ENCODE measurements at places on chromosomes 3 and 15.

DNA sequence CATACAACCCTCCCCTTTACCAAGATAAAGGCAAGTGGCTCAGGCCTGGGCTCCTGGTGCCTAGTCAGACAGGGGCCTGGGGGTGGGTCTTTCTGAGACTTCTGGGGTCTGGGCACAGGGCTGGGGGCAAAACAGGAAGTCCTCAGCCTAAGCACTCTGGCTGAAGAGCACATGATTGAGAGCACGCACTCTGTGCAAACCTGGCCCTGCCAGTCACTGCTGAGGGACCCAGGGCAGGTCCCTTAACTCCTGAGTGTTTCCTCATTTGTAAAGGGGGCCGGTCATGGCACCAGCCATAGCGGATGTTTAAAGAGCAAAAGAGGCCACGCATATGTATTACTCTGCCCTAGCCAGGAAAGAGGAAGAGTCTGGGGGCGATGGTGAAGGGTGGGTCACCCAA is 16.0 kb downstream of the TKT start:
- no peak for DNase-seq

DNA sequence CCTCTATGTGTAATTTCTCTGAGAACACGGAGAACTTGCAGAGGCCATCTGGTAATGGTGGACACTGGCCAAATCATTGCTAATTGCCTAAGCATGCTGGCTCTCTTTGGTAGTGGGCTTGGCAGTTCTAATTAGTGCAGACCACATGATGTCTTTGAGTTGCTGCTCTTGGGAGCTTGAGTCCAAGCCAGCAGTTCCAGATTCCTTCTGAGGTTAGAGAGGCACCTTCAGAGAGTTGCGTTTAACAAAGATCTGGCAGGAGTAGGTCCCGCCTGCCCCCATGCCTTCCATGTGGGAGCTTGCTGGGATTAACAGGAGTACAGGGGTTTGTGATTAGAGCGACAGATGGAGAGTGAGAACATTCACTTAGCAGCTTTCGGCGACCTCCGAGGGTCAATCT is 449.0 kb upstream of the LMCD1 start:
- no peak for DNase-seq

- DNase-seq = peak; percentile 4
Measured at GRCh38 chr3:51712511-51712931, 5.7 kb downstream of the GRM2 start.

DNA sequence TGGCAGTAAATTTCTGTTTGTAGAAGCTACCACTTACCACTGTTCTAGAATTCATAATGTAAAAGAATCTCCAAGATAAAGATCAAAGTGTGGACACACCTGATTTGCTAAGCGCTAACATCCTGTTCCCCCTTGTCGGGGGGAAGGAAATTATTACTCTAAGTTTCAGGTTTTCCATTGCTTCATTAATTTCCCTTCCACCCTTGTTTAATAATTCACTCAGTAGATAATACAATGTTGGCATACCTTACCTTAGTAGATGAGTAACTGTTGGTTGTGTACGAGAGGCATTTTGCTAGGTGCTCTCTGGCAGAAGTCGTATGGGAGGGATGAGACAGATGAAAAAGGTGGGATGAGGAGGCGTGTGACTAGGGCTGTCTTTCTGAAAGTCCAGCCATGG is 641.2 kb upstream of the ARRDC4 start:
- no peak for DNase-seq

- no peak for DNase-seq
Measured at GRCh38 chr3:126852511-126852910, 130.4 kb upstream of the PLXNA1 start.

GRCh38 chr3:58072763-58073130 is 64.5 kb downstream of the FLNB start:
- DNase-seq = no peak

DNA sequence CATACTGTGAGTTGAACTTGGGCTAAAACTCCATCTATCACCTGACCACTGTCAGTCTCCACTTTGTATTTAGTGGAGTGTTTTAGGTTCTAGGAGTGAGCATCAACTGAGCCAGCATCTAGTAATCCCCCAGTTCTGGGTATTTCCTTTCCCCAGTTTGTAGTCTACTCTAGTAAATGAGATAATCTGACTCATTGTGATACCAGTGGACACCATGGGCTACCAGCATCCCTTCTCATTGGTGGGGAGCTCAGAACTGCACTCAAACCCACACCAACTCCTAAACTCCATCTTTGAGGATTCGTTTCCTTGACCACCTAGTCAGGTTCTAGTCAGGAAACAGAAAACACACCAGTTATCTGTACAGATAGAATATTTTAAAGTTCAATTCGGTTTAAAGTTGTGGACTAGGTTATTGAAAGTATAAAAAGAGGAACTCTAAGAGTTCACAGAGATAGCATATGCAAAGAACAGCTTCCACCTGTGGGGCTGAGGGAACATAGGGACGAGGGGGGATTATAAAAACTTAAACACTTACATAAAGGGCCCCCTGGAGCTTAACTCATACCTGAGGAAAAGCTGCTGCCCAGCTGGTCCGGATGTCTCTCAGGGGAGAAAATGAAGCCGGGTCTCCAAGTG is 36.0 kb downstream of the LEO1 start:
- no peak for DNase-seq

GRCh38 chr15:36484038-36484778 is 95.2 kb upstream of the CDIN1 start:
- no peak for DNase-seq

DNA sequence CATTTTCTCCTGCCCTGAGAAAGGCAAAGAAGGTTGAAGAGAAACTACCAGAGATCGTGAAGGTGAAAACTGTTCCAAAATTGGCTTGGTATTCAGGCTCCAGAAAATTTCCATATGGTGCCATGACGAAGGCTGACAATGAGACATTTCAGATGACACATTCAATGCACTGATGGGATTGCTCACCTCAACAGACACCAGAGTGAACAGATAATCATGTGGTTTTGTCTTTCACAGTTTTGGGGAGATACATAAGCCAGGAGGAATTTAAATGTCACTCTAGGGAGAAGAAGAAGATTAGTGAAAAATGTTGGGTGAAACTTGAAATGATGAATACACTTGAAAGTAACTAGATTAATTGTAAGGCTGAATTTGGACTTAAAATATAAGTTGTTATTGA is 339.7 kb upstream of the EPHA3 start:
- DNase-seq = no peak

DNA sequence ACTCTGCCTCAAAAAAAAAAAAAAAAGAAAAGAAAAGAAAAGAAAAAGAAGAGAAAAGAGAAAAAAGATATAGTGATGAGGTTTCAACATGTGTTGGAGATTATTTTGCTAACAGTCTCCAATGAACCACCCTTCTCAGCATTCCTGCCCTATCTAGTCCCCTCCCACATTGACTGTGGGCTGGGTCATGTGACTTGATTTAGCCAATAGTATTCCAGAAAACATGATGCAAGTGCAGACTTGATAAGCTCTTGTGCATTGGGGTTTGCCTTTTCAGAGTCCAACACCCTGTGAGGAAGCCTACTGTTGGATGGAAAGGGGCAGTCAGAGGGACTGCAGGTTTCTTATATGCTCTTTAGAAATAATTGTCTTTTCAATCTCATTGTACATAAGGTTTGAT is 37.8 kb upstream of the MED12L start:
- DNase-seq = no peak

- no peak for DNase-seq
Measured at GRCh38 chr3:101643861-101644613, 32.9 kb downstream of the ZBTB11 start.

- DNase-seq = no peak
Measured at GRCh38 chr3:113329757-113330156, 111.5 kb downstream of the CFAP44 start.

DNA sequence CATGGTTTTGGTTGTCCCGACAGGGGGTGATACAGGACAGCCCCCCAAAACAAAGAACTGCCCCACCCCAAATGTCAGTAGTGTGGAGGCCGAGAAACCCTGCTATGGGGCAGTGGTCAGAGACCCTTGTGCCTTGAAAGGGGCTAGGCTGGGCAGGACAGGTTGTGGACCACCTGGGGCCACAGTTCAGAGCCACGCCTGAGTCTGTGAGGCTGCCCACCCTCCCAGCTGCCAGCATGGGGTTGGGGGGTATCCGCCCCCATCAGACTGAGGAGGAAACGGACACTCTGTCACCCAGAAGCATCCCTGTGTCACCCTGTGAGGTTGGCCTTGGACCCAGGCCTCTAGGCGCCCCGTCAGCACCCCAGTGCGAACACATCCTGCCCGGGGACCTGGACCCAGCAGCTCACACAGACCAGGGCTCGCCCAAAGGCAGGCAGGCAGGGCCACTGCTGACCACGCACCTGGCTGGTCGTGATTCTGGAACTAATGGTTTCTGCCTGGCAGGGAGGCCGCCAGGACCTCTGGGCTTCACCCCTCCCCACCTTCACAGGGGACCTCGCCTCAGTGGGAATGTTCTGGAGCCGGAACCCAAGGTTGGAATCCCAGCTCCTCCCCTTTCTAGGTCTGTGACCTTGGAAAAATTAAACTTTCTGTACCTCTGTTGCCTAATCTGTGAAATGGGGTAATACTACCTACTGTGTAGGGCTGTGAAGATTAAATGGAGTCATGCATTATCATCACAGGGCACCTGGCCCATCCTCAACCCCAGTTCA is 1.4 kb downstream of the SLC41A3 start:
- DNase-seq = no peak

- DNase-seq = no peak
Measured at GRCh38 chr15:32833379-32833821, 115.6 kb downstream of the GREM1 start.

DNA sequence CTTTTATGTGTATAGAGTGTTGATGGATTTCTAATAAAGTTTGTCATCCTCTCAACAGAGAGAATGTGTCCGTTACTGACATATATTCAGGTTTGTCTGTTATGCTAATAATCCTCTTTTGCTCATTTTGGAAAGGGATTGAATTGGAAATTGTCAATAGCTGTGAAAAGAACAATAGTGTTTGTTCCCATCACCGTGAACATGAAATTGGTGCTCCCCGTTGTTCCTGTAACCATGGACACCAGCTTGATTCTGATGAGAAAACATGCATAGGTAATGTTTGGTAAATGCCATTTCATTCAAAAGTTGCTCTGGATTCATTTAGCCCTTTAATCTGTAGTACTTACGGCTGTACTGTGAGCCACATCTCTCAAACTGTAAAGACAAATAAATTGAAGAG is 707.0 kb upstream of the GOLIM4 start:
- no peak for DNase-seq

GRCh38 chr15:74928771-74929198 is 9.1 kb downstream of the COX5A start:
- DNase-seq = no peak

- no peak for DNase-seq
Measured at GRCh38 chr3:159187232-159187631, 385.4 kb downstream of the MFSD1 start.

DNA sequence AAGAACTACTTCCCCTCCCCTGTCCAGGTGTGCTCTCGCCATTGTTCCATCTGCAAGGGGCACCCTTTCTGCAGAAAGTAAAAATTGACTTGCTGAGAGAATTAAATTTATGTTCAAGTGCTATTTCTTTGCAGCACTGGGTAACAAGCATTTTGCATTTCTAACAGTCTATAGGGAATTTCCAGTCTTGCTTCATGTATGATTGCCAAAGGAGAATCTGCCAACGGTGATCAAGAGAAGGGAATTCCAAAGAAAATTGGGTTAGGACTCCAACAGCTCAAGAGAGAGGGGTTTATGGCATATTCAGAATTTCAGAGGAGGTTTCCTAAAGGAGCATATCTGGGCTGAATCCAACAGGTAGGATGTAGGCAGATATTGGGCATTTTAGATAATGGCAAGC is 136.7 kb upstream of the WNT5A start:
- DNase-seq = no peak

- no peak for DNase-seq
Measured at GRCh38 chr15:31934821-31935220, 95.5 kb upstream of the CHRNA7 start.
